Spinal cord (tissue), 10 donors: ENCODE measurements at places on chromosomes 6 and 20. TPM values are rescaled to one million over a fixed set of nuclear protein-coding genes. Genes with fewer than 3 reads are reported as not detected.

CLPSL2 gene
- not detected for total RNA-seq

TMC2 gene
- 1.2 TPM for total RNA-seq

DNMT3B gene
- 2.6 TPM for total RNA-seq

PAK5 gene
- total RNA-seq: 7.5 TPM
